ENCODE measurements at places on chromosomes 3 and 15.
A peak's percentile ranks its signal among the peaks of the same experiment; 100 is the strongest.

DNA sequence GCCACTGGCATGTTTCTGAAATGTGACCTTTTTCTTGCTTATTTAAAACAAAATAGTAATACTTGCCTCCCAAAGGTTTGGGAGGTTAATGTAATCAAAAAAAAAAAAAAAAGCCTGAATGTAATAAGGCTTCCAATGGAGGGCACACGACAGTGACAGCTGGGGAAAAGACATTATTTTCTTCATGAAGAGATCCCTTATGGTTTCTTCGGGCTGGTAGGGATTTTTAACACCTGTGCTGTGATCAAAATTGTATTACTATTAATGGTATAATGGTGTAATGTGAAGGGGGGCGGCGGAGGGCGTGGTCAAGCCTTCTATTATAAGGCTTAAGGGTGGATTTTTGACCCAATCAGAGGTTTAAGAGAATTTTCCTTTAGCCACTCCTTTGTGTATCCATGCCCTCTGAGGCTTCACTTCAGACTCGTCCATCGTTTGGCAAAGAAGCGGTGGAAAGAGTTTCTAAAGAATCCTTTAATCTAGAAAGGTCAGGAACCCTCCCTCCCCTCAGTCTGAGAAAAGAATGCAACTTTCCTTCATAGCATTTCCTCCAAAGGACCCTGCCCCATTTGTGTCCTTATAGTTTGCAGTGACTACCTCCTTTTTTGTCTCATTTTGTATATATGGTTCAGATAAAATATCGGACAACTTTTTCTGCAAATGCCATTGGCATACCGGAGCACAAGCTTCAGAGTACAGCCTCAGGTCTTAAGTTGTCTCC is 89.5 kb upstream of the CHD2 start:
- peak; percentile 76 for DNase-seq

DNA sequence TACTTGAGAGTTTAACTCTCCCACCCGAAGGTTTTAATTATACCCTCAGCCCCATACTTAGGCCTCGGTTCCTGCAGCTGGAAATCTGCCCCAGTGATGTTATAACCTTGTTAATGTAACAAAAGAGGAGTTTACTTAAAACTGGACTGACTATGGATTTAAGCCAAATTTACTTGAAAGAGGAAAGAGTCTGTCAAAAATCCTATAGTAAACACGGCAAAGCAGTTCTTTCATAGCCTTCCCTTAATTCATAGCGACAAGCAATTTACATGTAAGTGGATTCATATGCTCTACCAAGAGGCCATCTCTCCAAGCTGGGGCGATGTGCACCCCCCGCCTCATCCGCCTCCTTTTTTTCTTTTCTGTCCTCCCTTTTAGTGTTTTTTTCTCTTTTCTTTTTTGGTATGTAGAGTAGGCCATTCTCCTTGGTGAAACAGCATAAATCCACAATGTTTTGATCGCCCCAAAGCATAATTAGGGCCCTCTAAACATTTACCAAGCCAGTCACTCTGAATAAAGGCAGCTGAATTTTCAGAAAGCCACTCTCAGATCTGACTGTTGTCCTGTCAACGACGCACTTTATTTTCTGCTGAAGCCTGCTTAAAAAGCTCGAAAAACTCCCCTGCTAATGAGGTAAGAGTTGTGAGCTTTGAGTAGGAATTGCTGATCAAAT is 373.1 kb upstream of the WNT5A start:
- no peak for DNase-seq

DNA sequence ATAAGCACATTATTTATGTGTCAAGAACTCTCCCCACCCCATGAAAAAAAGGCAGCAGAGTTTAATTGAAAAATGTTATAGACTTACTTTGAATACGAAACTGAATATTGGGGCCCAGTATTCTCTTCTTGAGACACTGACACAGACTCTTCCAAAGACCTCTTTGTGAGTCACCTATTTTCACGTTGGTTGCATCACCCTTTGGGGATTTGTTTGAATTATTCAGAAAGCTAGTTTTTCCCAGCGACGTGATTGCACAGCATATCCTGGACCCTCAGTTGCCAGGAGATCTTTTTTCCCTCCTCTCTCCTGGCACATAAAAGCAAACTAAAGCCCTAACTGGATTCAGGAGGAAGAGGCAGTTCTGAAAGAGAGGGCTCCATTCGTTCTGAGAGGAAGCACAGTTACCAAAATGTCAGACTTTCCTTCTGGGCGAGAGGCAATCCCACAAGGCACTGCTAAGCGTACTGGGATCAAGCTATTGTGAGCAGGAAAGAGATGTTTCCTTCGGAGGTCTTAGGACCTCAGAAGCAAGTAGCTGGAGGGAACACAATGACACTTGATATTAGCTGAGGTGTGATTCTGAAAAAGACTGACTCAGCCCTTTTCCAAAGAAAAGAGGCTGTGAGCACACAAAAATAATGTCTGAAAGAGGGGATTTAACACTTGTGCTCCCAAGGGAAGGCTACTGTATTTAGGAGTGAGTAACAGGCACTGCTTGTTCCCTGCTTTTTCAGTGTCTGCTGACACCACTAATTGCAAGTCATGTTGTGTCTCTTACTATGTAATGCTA is 65.8 kb upstream of the CADPS start:
- peak; percentile 44 for DNase-seq

DNA sequence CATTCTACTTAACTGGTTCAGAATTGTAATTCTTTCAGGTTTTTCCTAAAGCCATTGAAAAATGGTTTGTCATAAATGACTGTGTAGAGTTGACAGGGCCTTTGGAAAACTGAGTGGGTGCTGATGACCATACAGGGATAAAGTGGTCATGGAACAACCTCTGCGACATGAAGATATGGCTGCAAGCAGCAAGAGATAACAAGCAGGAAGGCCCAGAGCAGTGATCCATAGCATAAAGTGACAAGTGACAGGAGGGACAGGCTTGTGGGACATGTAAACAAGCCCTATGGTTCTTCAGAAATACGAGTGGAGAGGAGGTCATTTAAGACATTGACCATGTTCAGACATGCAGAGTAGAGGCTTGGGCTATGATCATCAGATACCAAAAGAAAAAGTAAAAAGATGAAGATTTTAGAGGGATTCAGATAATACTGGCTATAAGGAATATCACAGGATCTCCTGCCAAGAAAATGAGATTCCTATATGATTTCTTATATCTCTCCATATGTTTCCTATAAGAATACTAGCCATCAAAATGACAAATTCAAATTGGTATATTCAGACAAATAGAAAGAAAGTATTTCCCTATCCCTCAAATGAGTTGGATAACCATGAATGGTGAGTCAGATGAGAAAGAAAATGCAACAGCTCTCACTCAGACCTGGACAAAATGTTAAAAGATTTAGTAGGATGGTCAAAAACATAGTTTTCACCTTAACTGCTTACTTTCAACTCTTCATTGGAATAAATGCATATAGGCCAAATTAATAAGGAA is 827.6 kb upstream of the CFAP20DC start:
- peak; percentile 11 for DNase-seq

- peak; percentile 47 for DNase-seq
Measured at GRCh38 chr3:106030627-106030963, 161.8 kb upstream of the CBLB start.

Measured in amniotic epithelial cell (primary cell).